ENCODE measurements at places on chromosomes 7 and 10.
A peak's percentile ranks its signal among the peaks of the same experiment; 100 is the strongest.

GRCh38 chr7:12316925-12317324, 86.7 kb downstream of the VWDE start:
- DNase-seq = no peak

- DNase-seq = peak; percentile 5
Measured at GRCh38 chr7:147547252-147547897, 1043.2 kb upstream of the C7orf33 start.

DNA sequence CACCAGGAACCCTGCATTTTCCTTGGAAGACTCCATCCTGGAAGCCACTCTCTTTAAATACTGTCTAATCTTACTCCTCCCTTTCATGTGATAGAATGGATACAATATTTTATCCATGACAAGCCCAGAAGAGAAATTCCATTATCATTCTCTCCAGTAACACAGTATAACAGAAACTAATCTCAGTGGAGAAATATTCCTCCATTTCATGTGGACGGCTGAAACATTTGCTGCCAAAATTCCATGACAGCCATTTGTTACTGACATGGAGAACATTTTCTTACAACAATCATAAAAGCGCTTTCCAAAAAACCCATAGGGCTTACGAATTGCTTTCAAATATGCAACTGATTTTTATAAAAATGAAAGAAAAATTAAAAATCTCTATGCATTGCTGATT, 392.8 kb upstream of the KLF6 start:
- DNase-seq = no peak

- DNase-seq = no peak
Measured at GRCh38 chr7:130426564-130426963, 14.3 kb downstream of the CEP41 start.

DNA sequence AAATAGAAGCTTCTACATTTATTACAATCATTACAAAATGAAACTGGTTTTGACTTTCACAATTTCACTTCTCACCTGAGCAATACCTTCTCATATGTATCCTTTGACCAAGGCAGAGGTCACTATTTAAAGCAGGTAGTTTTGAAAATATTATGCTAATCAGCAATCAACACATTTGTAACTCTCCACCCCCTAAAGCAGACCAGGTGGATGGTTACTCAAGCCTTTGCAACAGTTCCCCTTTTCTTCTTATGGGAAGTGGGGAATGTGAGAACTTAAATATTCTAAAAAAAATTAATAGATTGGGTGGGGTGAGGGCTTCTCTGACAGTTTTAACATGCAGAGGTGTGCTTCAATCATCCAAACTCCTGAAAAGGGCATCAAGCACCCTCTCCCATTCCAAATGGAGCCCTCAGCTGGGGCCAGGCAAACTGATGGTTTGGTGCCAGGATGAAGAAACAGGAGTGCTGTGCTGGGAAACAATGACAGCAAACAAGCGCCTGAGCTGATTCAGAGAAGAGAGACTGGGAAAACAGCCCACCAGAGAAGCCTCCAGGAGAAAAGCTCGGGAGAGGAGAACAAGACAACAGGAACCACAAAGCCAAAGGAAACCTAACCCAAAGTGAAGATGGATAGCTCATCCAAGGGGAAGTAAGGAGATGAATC, 17.1 kb downstream of the RAPGEF5 start:
- no peak for DNase-seq

DNA sequence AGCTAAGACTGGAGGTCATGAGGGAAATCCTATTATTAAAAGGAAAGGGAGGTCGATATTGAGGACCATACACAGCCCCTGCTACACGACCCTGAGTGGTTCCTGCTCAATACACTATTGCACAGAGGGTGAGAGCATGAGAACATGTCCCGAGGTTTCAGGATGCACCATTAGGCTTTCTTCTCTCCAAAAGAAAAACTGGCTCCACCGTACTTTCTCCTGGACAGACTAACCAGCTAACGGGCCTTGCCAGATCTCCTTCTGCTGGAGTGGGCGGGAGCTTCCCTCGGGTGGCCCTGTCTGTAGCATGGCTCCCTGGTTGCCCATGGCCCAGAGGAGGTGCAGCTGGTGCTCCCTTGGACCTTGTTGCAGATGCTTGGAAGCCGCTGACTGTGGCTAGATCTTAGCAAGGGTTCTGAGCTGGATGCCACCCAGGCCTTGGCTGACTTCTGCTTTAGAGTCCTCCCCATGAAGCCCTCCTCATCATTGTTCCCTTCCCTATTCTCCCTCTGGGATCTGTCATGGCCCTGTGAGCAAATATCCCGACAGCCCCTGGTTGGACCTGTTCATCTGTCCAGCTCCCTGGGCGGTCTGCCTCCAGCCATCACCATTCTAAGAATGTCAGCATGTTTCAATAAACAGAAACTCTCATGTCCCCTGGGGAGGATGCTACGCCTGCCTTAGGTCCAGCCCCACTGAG, 52.9 kb upstream of the SHH start:
- no peak for DNase-seq

DNA sequence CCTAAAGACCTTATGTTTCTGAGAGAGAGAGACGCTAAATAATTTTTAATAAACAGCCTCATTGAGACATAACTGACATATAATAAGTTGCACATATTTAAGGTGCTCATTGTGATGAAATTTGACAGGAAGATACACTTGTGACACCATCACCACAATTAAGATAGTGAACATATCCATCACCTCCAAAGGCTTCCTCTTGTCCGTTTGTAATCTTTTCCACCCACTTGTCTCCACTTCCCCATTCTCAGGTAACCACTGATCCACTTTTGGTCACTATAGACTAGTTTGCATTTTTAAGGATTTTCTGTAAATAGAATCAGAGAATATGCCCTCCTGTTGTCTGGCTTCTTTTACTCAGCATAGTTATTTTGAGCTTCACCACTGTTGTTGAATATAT, 195.1 kb upstream of the WDR11 start:
- no peak for DNase-seq

- DNase-seq = no peak
Measured at GRCh38 chr7:47576031-47576865, 5.7 kb downstream of the TNS3 start.

DNA sequence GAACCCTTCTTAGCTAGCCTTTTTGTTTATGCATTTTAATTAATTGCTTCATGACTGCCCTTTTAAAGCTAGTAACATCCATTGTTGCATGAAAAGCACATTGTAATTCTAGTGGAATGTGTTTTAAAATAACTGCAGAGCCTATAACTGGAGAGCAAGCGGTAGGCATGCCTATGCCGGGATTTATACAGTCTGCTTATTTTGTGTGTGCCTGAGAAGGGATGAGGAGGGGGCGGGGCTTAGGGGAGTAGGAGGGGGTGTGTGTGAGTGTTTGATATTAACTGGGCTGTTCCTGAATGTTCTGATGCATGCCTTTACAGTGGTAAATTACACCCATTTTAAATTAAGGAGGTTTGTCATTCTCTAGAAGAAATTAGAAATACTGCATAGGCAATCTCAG, 208.1 kb downstream of the TCF7L2 start:
- DNase-seq = no peak

DNA sequence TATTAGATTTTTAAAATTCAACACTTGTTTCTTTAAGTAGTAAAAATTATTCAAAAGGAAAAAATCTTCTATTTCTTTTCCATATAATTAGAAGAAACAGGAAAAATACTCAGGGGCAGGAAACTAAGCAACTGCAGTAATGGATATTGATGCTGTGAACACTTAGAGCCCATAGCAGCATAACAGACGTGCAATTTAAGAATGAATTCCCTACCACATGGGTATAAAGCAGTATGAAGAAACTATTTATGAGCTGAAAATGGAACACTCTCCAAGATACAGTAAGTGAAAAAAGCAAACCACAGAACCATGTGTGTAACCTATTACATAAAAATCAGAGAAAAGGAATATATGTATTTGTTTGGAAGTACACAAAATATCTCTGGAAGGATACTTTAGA, 30.8 kb downstream of the ARHGAP19 start:
- no peak for DNase-seq

DNA sequence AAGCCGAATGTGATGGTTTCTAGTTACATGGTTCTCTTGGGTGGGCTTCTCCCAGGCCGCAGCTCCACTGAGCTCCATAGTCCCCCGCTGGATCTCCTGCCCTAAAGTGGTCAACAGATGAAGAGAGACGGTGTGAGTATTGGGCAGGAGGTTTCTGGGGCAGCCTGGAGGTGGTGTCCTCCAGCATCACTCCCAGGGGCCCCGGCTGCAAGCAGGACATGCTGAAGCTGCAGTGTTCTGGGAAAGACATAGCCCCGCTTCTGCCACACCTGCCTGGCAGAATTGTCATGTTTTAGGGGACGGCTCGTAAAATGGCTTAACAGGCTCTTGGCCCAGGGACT, 40.4 kb downstream of the CALML3 start:
- no peak for DNase-seq

DNA sequence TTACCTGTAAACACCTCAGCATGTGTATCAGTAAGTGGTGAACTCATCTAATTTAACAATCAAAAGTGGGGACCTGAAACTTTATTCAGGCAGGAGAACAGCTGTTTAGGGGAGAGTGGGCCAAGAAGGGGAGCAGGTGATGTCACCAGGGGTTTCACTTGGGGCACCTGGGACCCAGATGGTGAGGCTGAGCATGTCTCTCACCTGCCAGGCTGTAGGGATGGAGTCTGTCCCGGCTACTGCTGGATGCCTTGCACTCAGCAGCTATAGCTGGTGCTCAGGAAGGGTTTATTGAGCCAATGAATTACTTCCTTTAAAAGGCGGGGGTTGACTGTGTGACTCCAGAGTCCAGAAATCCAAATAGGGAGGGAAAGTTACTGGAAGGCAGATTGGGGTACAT, 23.0 kb downstream of the CDH23 start:
- no peak for DNase-seq

DNA sequence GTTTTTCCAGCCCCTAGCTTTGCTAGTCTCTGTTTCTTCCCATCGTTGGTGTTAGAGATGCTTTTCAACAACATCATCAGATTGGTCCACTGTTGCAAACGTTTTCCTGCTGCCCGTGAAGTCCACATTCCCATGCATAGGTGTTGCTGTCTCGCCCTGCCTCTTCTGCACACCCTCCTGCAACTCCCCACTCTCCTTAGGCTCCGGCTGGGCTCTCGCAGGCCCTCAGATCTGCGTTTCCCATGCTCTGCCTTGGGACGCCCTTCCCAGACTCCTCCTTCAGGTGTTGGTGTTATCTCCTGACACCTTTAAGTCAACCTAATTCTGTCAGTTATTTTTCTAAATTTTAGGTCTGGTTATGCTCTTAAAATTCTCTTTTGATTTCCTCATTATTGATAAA, 55.0 kb downstream of the ZMYND11 start:
- DNase-seq = no peak

GRCh38 chr7:24291271-24291670, 7.3 kb downstream of the NPY start:
- DNase-seq = no peak

DNA sequence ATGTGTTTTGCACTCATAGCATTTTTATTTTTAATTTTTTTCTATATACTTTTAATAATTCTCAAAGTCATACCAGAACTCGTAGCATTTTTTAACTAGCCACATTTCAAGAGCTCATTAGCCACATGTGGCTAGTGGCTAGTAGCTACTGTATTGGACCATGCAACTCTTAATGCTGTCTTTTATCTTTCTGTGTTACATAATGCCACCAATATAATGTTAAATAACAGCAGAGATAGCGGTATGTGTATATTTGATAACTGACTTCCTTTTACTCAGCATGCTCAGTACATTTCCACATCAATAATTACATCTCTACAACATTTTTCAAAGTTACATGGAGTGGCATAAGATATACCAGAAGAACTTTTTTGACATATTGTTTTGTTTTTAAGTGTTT, 91.4 kb downstream of the CDK13 start:
- DNase-seq = no peak

- DNase-seq = no peak
Measured at GRCh38 chr10:74887614-74888284, 61.3 kb downstream of the KAT6B start.

DNA sequence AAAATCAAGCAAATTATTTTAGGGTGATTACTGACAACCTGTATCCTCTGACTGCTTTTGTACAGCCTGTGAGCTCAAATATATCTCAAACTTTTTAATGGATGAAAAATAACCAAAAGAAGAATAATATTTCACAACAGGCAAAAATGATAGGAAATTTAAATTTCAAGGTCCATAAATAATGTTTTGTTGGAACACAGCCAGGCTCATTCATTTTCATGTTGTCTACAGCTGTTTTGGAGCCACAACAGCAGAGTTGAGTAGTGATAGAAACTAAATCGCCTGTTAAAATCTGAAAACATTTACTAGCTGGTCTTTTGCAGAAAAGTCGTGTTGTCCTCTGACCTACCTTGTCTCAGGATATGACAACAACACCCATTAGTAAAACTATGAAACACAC, 75.9 kb downstream of the GLI3 start:
- no peak for DNase-seq

DNA sequence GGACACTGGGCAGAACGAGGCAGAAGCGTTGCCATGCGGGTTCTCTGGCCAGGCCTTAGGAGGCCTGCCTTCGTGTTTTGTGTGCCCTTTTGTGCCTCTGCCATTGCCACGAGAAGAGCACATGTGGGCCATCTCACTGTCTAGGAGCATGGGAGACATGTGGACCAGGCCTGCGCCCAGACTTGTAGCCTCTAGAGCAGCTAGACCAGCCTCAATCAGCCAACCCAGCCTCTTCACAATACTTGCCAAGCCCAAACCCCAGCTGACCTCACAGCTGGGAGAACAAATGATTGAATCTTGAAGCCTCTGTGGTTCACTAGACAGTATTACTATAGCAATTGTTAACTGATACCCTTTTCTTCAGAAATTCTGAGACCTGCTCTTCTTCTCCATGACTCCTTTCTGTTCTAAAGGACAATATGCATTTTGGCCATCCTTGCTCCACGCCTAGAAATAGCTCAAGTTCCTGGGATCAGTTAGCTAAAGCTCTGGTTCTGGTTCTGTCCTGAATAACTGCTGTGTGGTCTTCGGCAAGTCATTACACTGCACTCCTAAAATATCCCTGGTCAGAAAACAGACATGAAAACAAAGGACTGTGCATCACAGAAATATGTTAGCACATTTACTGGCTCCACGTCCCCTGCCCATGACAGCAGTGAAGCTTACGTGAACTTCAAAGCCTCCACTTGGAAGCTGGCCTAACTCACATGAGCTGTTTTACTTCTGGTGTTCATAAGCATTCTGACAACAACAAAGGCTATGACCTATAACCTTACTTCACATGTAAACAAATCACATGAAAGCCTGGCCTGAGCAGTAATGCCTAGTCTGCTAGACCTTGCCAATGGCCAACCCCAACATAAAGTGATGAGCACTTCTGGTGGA, 72.3 kb upstream of the MKRN1 start:
- DNase-seq = no peak

Measured in activated CD4-positive, alpha-beta T cell treated with anti-CD3 and anti-CD28 coated beads, Interleukin-2, amount 50 U/mL, for 16 hours (primary cell).